Colonic mucosa (tissue), 4 donors: ENCODE measurements at places on chromosomes 13 and 19. TPM values are rescaled to one million over a fixed set of nuclear protein-coding genes. Genes with fewer than 3 reads are reported as not detected.

The PLEKHF1 gene
- 3.4 TPM for total RNA-seq

The CDKN2D gene
- 13.4 TPM for total RNA-seq

DNA sequence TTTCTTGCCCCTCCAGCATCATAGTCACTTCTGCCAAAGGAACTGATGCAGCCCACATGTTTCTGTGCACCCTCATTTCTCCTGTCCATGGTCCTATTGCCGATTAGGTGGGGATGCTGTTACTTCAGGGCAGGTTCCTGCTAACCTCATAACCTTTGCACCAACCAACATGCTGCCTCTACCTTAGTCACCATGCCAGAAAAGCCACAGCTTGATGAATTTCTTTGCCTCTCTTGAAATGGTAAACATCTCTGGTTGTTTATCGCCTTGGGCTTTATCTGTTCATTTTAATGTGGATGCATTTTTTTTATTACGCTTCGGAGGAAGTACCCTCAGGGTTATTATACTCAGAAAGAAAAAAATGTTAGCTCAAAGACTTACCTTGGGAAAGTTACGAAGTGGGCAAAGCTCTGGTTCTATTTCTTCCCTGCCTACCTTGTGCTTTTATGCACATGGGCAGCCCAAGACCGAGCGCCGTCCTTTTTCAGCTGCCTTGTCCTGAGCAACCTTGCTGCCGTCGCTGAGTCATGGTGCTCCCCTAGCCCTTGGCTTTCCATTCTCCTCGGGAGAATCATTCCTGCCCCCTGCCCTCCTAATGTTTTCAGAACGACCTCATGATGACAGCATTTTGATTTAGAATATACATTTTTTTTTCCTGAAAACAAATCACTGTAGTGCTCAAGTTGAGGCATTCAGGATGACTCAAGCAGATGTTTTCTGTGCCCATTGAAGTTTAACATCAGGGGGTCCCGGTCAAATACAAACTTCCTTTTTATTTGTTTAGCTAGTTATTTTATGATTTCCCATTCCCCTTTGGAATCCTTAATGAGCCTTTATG lies 280.0 kb downstream of the SHISA2 start:
- H3K4me3 ChIP-seq, result no peak overlapping the region
- no peaks in the 10 kb centered on the region for H3K36me3 ChIP-seq
- H3K27me3 ChIP-seq, result no peaks in the 10 kb centered on the region
- no peak for DNase-seq

GRCh38 chr13:71672512-71672911 lies 194.5 kb downstream of the DACH1 start:
- no peak overlapping the region for H3K27ac ChIP-seq
- no peak for DNase-seq
- no peaks in the 10 kb centered on the region for H3K36me3 ChIP-seq
- H3K4me3 ChIP-seq, result no peak overlapping the region
- no peaks in the 10 kb centered on the region for H3K4me1 ChIP-seq
- H3K27me3 ChIP-seq, result no peaks in the 10 kb centered on the region

- DNase-seq, result no peak
- no peaks in the 10 kb centered on the region for H3K27me3 ChIP-seq
- H3K4me1 ChIP-seq, result peaks cover 3% of the 10 kb centered on the region
- H3K4me3 ChIP-seq, result no peak overlapping the region
These were observed 2.3 kb upstream of the OVOL3 start for GRCh38 chr19:36108684-36109083.
